Smooth muscle cell of trachea (primary cell): ENCODE measurements at places on chromosomes 1 and 21. TPM values are rescaled to one million over a fixed set of nuclear protein-coding genes. Genes with fewer than 3 reads are reported as not detected.

Gene CSF3R
- under 0.01 TPM in 1 of 2 replicates, not detected in the other for total RNA-seq

Gene HPCAL4
- not detected in 2 replicates for total RNA-seq

Gene CORT
- not detected in 2 replicates for total RNA-seq

Gene RIPPLY3
- total RNA-seq: not detected in 2 replicates

Gene CD2
- total RNA-seq: under 0.01 TPM in 1 of 2 replicates, not detected in the other

Gene ANKRD13C
- total RNA-seq: 30.1 and 34.2 TPM in 2 replicates

Gene FMO5
- 1.3 and 2.2 TPM in 2 replicates for total RNA-seq

Gene TNFRSF1B
- total RNA-seq: 25.6 and 43.0 TPM in 2 replicates

Gene UTS2
- not detected in 2 replicates for total RNA-seq

Gene PHLDA3
- 99.2 and 254 TPM in 2 replicates for total RNA-seq

Gene PCSK9
- 0.50 and 0.87 TPM in 2 replicates for total RNA-seq

Gene NBPF8
- total RNA-seq: 15.9 and 16.4 TPM in 2 replicates

Gene PGBD5
- 1.7 TPM in 1 of 2 replicates, not detected in the other for total RNA-seq

Gene PRDM2
- 10.3 and 14.8 TPM in 2 replicates for total RNA-seq

Gene FMOD
- total RNA-seq: 1.6 and 8.1 TPM in 2 replicates
